ENCODE measurements at places on chromosomes 12 and 14.

DNA sequence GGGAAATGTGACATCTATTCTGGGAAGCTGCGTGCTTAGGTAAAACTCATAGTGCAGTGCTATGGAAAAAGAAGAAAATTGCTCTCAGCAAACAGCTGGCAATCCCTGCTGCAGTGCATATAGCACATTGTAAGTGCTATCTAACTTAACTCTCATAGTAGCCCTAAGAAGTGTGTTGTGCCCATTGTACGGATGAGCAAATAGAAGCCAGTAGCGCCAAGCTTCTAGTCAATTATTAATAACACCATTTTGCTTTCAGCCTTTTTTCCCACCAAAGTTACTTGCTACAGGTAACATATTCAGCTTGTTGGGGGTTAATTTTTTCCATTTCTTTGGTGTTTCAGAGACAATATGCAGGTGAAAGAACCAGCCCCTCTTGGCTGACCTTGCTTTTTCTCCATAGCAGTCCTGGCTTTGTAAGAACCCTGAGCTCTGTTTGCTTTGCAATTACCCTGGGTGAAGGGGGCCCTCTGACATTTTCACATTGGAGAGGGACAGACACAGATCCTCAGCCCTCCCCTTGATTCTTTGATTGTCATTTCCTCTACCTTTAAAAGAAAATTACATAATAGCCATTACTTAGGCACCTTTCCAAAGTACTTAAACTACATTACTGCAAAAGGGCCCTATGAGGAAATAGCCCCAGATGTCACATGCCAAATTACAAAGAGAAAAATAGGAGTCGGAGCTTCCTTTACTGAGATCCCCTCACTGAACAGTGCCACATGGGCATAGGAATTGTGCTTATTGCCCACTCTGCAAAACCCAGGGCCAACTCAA lies 576.2 kb upstream of the TBX3 start:
- DNase-seq: no peak

DNA sequence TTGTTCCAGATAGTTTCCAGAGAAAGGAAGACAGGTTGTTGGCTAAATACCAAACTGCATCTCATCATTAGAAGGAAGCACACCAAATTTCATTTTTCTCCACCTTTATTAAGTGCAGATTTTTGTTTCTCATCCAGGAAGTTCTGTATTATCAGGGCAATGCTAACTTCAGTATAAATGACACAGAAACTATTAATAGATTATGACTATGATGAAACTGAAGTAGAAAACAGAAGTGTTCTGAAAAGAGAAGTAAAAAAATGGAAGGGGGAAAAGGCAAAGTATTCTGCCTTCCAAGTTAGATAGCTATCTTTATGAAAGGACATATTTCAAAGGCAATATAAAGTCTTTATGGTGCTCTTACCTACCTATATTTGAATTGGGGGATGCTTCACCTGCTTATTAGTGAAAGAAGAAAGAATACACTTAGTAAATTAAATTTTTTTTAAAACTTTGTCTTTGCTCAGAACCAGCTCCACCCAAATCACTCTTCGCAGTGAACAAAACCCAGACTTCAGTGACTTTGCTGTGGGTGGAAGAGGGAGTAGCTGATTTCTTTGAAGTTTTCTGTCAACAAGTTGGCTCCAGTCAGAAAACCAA lies 223.9 kb downstream of the PTPRO start:
- DNase-seq: no peak

- DNase-seq: no peak
Measured at GRCh38 chr12:21305661-21306060, 29.1 kb downstream of the SLCO1A2 start.

DNA sequence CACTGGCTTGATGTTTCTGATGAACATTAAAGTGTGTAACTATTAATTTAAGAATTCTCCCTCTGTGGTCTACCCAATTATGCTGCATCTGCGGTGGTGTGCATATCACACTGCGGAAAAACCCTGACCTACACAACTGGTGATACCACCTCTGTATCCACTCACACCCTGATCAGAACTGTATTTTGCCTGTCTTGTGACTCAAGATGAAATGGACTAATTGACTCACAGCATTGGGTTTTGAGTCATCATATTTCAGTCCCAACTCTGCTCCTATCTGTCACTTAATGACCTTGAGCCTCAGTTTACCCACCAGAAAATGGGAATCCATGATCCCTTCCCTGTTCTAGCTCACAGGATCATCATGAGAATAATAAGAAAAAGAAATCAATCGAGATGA lies 65.6 kb downstream of the NUAK1 start:
- DNase-seq: no peak

GRCh38 chr12:46825591-46826414 lies at the start of gene SLC38A4:
SLC38A4 (minus strand) TSS chr12:46825997; CDS start chr12:46793071, 32,926 bp downstream.
- DNase-seq: no peak

DNA sequence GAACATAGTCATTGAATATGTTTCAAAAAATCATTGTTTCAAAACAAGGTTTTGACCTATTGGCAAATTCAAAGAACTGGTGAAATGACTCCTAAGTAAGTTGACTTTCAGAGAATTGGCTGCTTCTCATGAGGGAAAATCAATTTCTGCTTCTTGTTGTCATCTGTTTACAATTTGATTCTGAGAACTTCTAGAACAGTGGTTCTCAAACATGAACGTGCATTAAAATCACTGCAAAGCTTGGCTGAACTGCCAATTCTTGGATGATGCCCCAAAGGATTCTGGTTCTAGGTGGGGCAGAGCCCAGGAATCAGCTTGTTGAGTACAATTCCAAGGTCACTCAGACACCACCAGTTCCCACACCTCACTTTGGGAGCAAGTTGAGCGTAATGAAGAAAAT lies 83.9 kb downstream of the ZFP36L1 start:
- no peak for DNase-seq

GRCh38 chr14:90193925-90194324 lies 62.4 kb upstream of the PSMC1 start:
- peak; percentile 30 for DNase-seq

DNA sequence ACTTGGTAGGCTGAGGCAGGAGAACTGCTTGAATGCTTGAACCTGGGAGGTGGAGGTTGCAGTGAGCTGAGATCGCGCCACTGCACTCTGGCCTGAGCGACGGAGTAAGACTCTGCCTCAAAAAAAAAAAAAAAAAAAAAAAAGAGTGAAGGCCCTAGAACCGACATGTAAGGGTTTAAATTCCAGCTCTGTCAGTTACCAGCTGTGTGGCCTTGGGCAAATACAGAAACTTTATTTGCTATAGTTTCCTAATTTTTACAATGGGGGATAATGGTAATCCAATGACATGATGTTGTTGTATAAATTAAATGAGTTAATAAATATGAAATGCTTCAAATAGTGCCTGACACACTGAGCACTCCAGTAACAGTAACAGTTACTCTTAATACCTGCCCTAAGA lies 19.6 kb upstream of the PYGL start:
- no peak for DNase-seq

DNA sequence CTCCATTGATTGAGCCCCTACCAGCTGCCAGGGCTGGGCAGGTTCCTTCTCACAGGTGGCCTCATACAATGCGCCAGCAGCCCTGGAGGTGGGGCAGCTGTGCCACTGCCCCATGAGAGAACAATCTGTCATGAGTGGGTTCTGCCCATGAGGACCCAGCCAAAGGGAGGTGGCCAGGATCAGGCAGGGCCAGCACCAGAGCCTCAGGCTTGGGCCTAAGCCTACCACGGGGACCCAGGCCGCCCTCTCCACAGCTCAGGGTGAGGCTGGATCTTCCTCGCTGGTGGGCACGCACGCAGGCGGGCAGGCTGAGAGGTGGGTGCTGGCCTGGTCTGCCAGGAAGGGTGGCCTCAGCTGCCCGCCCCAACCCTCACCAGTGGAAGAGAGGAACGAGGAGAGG lies 110.7 kb downstream of the KIF26A start:
- DNase-seq: no peak

GRCh38 chr12:120677765-120678473 lies 9.0 kb upstream of the MLEC start:
- no peak for DNase-seq

- DNase-seq: no peak
Measured at GRCh38 chr14:38887696-38888095, 215.3 kb downstream of the SEC23A start.

DNA sequence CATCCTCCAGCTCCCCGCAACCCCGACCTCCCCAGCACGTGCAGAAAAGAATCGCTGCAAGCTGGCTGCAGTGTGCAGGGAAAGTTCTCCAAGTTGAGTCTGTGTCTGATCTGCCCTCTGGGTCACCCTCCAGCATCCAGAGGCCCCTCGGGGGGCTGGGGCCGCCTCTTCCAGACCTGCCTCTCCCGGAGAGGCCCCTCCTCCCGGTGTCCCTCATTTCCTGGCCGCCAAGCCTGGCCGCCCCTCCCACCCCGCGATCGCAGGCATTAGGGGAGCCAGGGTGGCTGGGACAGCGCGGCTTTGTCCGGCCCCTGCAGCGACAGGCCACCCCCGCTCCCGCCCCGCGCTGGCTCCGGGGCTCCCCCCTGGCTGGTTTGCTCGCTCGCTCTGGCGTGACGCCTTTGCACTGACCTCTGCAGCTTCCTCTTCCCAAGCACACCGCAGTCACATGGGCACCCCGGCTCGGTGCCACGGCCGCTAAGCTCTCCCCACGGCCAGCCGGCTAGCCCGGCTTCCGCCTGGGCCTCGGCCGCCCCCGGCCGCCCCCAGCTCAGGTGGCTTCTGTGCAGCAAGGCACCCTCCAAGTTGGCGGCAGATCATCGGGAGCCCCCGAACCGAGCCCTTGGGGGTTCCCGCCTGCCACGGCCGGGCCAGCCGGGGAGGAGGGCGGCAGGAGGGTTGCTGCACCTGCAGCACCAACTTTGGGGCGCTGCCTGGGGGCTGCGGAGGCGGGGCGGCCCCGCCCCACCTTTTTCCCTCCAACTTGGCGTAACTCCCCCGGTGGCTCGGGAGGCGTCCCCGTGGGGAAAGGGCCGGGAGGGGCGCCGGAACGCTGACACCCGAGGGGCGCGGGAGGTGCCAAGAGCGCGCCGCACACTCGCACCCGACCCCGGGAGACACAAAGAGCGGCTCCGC lies 43.7 kb downstream of the KDM2B start:
- DNase-seq: peak; percentile 89

DNA sequence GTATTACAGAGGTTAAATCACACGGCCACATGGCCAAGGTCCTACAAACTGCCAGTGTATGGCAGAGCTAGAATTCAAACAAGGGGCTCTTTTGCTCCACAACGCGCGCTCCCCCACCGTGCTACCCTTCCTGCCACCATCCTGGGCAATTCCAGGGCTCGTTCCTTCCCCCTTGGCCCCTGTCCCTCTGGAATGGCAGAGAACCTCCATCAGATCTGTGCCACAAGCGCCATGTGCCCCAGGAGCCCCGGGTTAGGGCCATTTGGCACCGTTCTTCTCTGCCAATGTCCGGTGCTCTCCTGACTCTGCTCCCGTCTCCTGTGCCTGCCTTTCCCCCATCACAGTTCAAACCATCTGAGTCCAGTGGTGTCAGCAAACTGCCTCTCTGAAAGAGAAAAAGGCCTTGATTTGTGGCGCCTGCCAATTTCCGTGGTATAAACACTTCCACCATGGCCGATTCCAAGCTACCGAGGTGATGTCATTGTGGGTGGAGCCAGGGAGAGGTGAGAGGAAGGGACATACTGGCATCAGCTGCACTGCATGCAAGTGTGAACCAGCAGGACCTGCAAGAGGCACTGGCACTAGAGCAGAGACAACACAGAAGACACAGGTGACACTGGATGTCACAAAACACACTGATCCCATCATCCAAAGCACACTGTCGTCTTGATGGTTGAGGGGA lies 163.1 kb downstream of the CALM1 start:
- no peak for DNase-seq

DNA sequence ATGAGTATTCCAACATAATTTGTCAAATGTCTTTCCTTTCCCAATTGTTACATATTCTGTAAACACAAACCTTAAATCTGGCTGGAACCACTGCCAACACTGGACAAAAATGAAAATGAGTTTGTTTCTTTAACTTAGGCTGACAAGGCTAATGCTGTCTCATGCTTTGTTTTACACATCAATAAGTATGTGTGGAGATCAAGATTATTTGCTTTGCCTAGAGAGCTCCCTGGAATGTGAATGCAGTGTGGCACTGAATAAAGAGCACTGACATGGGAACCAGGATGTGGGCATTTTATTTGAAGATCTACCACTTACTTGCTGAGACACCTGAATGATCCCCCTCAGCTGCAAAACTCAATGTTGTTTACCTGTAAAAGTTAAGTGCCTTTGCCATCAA lies 61.7 kb downstream of the RALGAPA1 start:
- DNase-seq: no peak

- DNase-seq: no peak
Measured at GRCh38 chr12:60148831-60149230, 553.0 kb downstream of the SLC16A7 start.

DNA sequence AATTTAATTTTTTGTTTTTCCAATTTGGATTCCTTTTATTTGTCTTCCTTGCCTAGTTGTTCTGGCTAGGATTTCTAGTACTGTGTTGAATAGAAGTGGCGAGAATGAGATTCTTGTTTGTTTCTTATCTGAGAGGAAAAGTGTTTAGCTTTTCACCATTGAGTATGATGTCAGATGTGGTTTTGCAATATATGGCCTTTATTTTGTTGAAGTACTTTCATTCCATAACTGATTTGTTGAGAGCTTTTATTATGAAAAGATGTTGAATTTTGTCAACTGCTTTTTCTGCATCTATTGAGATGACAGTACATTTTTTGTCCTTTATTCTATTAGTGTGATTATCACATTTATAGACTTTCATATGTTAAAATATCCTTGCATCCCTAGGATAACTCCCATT lies 462.0 kb downstream of the CCDC91 start:
- no peak for DNase-seq

GRCh38 chr14:24311837-24312615 lies 724 bp downstream of the LTB4R start:
- no peak for DNase-seq

- no peak for DNase-seq
Measured at GRCh38 chr14:38254571-38255407, 1.1 kb downstream of the CLEC14A start.

GRCh38 chr12:80567401-80567800 lies 123.4 kb downstream of the PTPRQ start:
- no peak for DNase-seq

DNA sequence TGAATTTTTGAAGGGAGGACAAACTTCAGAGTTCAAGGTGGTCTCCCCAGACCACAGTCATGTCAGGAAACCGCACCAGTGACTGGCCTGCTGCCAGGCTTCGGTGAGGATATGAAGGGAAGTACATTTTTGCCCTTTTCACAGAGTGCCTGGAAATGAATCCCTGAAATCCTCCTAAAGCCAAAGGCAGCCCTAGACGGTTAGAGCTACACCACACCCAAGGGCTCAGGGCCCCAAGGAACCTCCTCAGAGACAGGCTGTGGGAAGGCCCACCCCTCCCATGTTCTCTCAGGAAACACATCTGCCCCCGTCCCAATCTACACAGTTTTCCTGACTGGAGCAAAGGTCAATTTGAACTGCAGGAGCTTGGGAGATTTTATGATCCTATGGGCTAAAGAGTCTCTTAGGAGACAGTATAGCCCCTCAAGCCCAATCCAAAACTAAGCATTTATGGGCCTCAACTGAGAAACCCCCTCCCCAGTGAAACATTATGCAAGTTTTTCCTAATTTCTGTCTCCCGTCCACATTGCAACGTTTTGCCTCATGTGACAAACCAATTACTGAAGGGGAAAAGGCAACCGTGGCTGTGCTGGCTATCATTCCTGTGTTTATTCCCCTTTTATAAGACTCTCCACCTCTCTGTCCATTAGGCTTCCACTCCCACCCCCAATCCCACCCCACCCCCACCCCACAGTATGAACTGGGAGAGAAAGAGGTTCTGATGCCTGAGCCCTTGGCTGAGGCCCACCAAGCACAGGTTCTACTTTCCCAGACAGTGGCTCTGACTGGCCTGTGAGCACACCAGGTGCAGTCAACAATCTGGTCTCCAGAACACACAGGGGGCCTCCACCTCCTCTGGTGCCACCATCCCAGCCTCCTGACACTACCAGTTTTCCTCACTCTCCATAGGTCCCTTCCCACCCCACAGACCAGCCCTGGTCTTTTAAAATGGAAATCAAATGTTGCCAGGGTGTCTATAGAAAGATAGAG lies 9.6 kb upstream of the RNASE1 start:
- DNase-seq: no peak

Measured in WERI-Rb-1 (cell line).